B cell (primary cell): ENCODE measurements at places on chromosomes 13 and 19.

DNA sequence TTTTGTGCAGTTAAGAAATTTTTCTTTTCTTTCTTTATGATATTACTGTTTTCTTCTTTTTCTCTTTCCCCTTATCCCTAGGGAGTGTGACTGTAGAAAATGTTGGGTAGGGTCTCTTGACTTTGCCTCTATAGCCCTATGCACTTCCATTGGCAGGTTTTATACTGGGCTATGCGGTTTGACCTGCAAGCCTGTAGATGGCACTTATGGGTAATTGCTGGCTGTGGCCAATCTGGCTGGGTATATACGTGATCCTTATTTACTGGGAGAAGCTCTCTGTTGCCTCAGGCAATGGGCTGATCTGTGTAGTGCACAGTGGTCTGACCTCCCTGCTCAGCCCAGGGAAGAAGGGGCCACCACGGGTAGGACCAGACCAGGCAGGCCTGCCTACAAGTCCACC lies 78.8 kb downstream of the RAP2A start:
- DNase-seq, result no peak

DNA sequence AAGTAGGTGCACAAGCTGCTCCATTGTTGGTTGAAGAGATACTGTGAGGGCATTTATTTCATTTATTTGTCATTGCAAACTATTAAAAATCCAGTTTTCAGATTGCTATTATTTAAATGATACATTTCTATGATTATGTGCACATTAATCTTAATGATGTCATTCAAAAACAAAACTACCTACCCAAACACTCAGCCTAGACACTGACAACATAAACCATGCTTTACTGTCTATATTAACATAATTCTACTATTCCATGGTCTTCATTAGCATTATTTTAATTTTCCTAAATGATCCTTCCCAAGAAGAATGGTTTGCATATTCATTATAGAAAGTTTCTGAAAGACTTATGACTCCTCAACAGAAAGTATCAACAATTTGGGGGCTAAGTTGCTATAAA lies 813.0 kb upstream of the SLITRK5 start:
- DNase-seq, result no peak

DNA sequence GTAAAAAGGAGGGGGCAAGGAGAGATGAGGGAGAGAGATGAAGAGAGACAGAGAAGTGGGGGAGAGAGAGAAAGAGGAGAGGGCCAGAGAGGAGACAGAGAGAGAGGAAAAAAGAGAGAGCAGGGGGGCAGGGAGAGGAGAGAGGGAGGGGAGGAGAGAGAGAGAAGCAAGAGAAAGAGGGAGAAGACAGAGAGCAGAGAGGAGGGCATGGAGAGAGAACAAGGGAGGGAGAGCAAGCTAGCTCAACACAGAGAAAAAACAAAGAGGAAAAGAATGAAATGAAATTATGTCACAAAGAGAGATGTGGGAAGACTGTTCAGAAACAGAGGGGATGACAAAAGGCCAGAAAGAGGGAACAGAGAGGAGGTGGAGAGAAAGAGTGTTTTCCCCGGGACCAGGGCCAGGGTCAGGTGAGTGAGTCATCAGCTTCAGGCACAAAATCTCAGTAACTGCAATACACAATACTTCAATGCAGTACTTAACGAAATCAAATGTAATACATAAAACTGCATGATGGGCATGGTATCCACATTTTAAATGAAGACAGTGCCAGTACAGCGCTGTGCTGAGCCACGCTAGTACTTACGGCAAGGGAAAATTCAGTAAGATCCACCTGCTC lies 4.8 kb downstream of the KLK7 start:
- DNase-seq, result no peak

DNA sequence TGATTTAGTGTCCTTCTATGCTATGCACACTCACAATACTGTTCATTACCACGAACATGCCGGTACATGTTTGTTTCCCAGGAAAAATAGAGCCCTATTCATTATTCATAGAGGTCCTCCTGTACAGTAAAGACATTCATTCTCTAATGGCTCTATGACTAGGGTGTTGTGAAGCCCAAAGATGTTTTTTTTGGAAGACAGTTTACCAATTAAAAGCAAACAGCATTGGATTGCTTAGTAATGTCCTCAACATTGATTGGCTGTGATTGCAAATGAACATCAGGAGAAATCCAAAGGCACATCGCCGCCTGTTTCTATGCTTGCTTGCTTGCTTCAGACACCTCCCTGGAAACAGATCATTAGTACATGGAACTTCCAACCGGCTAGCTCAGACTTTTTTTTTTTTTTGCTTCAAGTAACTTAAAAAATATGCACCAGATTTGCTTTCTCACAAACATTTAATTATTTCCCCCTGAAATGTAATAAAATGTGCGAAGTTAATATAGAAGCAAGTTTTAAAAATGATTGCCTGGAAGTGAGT lies 8.8 kb upstream of the GPC6 start:
- no peak for DNase-seq

DNA sequence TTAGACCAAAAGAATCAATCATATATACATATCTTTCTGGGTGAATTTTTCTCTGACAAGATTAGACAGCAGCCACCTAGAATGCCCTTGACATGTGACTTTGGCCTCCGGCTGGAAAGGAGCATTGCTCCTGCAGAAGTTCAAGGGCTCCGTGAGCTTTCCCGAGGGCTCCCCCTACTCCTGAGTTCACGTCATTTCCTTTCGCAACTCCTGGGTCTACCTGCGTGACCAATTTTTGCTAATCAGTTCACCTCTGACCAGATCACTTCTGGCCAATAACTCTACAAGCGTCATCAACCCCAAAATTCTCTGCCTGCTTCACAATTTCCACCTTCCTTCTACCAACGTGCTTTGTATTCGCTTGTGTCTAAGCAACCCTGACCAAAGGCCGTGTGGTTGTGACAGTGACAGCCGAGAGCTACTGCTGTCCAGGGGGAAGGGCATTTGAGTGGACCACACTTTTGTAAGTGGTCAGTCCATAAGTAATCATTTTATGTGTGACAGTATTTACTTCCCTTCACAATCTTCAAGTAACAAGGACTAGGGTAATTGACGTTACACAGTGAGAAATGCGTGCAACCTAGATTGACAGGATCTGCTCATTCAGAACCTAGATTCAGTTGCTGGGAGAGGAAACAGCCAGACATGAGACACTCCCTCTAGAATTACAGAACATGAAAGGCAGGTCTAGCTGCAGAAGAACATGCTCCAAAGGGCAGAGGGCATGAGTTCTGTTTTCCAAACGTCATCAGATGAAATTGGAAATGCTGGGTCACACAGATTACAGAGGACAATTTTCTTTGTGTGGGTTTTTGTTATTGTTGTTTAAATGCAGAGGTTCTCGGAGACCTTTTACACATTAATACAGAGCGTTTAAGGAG lies 145.9 kb upstream of the SPACA7 start:
- no peak for DNase-seq

- no peak for DNase-seq
Observed at GRCh38 chr19:30884146-30884812, 465.0 kb downstream of the TSHZ3 start.

DNA sequence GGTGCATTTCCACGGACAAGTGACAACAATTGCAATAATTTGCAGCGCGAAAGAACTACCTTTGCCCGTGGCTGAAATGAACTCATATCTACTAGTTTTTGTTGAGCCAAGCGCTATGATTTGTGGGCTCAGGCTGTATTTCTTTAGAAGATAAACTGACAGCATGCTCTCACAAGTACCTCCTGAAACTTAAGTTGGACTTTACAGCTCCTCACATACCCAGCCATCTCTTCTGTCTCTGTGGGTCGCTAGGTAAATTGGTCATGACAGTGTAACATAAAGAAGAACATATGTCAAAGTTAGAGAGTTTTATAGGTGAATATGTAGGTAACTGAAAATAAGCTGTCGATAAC lies 839 bp downstream of the COG6 start:
- DNase-seq, result no peak

DNA sequence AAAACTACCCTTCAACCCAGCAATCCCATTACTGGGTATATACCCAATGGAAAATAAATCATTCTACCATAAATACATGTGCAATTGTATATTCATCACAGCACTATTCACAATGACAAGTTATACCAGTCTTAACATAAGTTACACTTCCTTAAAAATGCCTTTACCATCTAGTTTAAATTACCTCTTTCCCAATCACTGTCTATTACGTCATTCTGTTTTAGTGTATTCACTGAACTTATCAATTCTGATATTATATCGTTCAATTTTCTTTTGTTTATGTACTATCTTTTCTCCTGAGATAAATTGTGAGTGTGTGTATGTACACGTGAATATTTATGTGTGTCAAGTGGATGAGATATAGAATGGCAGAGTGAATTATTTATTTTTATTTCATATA lies 1416.8 kb downstream of the OLFM4 start:
- DNase-seq, result no peak

GRCh38 chr13:48838193-48838973 lies 137.3 kb upstream of the FNDC3A start:
- DNase-seq, result no peak

GRCh38 chr19:58362272-58362994 lies at the start of gene ZNF497:
Gene ZNF497, minus strand, starts transcription at chr19:58362751. Its CDS starts 5,116 bp downstream, at chr19:58357635.
- peak; percentile 99 for DNase-seq

- no peak for DNase-seq
Observed at GRCh38 chr19:29191005-29191404, 21.9 kb downstream of the UQCRFS1 start.

DNA sequence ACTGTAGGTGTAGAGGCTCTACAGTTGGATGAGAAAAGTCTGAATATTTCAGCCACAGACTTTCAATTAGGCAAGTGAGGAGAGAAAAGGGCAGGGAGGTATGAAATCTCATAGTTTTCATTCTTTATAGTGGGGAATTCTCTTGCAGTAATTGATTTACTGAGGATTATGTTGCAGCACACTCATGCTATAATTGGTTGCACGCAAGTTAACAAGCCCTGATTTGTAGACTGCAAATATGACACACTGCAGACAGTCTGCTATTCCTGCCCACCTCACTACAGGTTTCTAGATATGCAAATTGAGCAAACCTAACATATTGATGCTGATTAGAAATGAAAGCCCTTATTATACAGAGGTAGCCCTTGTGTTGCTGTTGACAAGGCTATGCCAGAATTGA lies 139.4 kb downstream of the LHFPL6 start:
- no peak for DNase-seq

DNA sequence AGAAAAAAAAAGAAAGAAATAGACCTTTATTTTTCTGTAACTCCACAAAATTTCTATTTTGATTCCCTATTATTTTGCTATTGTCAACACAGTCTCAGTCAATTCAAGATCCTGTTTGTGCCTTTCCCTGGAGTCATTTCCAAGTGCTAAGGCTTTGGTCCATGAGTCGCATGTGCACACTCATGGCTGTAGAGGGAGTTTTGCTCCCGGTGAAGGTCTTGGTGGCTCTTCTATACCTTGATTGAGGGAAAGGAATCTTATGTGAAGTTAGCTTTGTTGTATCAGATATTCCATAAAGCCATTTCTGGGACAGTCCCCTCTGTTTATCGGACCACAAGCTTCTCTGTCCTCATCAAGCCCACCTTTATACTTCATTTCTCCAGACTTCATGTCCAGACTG lies 58.7 kb upstream of the ALOX5AP start:
- no peak for DNase-seq
